ENCODE measurements at places on chromosomes 7 and 10. TPM values are rescaled to one million over a fixed set of nuclear protein-coding genes. Genes with fewer than 3 reads are reported as not detected.

- DNase-seq = no peak
Measured at GRCh38 chr10:122245897-122246296, 25.2 kb upstream of the BTBD16 start.

RAMP3 gene
- total RNA-seq = 2.3 TPM

DNA sequence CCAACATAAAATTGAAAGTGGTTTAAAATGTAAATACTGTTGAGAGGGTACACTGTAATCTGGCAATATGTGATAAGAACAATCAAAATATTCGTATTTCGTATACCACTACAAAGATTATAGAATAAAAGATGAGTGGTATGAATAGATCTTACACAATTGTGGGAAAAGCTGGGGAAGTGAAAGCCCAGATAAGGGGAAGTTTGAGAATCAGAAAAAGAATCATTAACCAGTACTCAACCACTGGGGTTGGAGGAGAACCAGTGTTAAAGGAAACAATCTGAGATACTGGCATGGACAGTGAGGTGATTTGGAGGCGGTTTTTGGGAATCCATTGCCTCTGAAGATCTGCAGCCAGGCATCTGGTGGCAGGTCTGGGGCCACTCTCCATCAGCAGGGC is 59.7 kb upstream of the CDK14 start:
- DNase-seq = no peak

CDK1 gene
- total RNA-seq = 73.5 TPM

PRPS1L1 gene
- total RNA-seq = not detected

GRCh38 chr10:98134117-98134430 is 383 bp upstream of the R3HCC1L start:
- DNase-seq = no peak

ENTPD1 gene
- 6.4 TPM for total RNA-seq
